ENCODE measurements at places on chromosomes 6 and 20.

DNA sequence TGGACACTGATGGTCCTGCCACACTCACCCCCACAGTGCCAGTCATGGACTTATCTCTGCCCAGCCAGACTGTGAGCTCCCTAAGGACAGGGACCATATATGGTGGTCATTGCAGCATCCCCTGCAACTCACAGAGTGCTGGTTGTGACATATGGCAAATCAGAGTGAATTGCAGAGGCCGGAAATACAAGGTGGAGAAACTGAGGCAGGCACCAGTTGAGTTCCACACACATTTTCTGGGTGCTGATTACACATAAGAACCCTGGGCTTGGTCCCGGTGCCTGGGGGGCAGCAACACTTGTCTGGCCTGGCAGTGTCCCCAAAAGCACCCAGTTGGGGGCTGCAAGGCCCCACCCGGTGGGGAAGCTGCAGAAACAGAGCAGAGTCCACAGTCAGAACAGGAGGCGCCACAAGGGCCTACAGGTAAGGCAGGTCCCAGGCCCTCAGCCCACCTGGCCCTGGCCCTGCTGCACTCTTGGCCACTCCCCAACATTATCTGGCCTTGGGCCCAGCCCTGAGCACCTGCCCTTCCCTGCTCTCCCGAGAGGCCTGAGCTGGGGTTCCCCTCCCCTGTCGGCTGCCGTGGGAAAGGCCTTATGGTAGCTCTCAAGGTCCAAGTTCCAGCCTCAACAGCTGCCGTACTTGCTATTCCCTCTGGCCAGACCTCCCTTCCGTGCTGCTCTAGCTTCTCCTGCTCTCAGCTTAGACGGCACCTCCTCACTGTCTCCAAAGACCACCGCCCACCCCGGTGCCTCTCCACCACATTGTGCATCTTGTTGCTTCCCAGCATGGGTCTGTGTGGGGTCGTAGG is 140.8 kb upstream of the PTPN1 start:
- DNase-seq: no peak

DNA sequence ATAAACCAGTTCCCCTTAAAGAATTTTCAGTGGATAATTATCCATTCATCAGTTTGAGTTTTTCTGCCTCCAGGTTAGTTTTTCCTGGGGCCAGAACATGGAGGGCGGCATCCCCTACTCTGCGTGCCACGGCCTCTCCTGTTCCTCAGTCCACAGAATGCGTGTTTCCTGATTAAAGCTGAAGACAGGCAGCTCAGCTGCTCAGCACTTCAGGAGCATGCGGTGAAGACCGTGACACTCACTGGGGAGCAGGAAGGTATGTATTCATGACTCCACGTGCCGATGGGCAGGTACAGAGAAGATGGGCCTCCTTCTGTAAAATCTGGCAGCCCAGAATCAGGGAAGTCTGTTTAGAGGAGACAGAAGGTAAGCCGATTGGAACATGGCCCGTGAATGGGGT is 2.0 kb upstream of the THBS2 start:
- no peak for DNase-seq

DNA sequence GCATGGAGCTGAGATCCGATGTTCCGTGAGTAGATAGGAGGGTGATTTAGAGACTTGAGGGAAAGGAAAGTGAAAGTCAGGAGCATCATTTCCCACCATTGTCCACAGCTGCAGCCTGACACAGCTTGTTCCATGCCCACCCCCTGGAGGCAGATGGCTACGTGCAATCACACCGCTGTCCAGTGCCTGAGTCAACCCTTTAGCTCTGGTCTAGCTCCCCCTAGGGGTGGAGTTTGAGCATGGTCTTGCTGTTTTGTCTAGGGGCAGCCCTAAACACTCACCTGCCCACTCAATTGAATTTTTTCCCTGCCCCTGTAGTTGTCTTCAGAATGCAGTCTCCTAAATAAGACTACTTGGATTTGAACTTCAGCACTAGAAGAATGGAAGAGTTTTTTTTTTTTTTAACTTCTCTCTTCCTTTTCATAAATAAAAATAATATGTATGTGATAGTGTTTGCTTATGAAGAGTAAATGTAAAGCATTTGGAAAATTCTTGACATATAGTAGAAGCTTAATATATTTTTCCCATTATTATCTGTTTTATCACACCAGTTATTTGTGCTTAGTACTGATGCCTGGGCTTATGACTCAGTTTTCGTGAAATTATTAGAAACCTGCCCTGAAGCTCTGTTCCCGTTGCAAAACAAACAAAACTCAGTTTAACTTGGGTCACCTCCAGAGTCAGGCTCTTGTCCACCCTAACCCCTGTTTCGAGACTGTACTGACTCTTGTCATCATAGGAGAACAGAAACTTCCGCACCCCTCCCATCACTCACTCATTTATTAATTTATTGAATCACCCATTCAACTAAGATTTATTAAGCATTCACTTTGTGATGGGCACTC is 814.8 kb downstream of the MAFB start:
- DNase-seq: peak; percentile 28

GRCh38 chr6:95280686-95281273 is 296.6 kb upstream of the MANEA start:
- peak; percentile 2 for DNase-seq

GRCh38 chr6:24851086-24851485 is 52.4 kb upstream of the ARMH2 start:
- DNase-seq: no peak

DNA sequence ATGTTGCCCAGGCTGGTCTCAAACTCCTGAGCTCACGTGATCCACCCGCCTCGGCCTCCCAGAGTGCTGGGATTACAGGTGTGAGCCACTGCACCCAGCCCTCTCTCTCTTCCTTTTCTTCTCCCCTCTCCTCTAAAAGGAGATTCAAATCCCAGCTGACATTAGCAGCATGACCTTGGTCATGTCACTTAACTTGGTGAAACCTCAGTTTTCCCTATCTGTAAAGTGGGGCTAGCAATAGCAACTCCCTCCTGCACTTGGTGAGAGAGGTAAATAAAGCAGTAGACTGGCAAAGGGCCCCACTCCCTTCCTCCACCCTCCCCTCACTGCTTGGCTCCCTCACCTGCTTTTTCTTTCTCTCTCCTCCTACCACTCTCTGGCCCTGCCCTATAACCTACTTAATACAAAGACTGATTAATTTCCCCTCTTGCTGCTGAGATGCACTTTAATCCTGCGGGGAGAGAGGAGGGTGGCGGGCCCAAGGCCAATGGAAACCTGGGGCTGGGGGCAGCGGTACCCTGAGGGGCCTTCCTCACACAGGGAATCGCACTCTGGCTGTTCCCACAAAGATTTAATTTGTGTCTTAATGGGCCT is 54.2 kb upstream of the ZFAND3 start:
- DNase-seq: no peak

DNA sequence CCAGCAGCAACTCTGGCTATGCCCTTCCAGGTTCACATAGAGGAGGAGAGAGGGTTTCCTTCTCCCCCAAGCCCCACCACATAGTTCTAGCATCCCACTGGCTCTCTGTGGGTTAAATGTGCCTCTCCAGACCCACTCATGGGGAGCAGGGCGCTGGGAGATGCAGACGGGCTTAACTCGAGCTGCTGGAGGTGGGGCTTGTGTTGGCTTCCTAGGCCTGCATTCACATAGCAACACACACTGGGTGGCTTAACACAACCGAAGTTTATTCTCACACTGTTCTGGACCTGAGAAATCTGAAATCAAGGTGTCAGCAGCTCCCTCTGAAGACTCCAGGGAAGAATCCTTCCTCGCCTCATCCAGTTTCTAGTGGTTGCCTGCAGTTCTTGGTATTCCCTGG is 33.6 kb downstream of the SLC2A10 start:
- no peak for DNase-seq

DNA sequence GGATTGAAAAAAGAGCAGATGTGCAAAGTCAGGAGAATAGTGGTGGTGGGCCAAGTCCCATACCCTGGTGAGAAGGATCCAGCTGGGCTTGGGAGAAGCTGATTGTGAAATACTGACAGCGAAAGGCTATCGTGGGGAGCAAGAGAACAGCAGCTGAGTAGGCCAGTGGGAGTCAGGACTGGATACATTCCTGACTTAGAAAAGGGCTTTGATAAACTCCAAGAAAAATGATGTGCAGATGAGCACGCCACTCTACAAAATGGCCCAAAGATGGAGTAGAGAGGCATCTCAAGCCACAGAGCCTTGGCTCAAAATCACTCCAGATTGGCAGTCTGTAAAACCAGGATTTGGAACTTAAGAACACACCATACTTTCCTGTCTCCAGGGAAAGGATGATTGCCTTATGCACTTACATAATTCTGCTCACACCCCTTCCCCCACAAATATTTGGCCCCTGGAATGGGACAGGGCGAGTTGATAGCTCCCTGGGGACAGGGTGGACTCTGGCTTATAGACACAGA is 578.7 kb downstream of the MAFB start:
- DNase-seq: no peak

GRCh38 chr6:141486942-141487341 is 645.8 kb upstream of the GJE1 start:
- DNase-seq: peak; percentile 3

- DNase-seq: no peak
These were observed 18.8 kb upstream of the RGS17 start for GRCh38 chr6:153149891-153150290.

- DNase-seq: no peak
These were observed 165.2 kb upstream of the DEFB112 start for GRCh38 chr6:50214937-50215336.

DNA sequence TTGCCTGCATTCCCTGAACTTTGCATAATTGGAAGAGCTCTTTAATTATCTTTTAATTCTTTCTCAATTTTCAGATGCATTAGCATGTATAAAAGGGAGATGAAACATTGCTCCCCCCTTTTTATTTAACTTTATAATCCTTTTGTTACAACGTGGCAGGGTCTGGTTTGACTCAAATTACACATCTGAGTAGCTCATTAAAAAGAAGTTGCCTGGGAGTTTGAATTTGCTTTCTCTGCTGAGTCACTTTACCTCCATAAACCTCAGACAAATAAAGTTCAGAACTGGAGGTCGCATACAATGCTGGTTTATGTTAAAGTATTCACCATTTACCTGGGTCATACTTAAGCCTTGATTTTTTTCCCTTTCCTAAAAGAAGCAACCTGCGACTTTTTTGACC is 495.2 kb downstream of the PREX1 start:
- no peak for DNase-seq

DNA sequence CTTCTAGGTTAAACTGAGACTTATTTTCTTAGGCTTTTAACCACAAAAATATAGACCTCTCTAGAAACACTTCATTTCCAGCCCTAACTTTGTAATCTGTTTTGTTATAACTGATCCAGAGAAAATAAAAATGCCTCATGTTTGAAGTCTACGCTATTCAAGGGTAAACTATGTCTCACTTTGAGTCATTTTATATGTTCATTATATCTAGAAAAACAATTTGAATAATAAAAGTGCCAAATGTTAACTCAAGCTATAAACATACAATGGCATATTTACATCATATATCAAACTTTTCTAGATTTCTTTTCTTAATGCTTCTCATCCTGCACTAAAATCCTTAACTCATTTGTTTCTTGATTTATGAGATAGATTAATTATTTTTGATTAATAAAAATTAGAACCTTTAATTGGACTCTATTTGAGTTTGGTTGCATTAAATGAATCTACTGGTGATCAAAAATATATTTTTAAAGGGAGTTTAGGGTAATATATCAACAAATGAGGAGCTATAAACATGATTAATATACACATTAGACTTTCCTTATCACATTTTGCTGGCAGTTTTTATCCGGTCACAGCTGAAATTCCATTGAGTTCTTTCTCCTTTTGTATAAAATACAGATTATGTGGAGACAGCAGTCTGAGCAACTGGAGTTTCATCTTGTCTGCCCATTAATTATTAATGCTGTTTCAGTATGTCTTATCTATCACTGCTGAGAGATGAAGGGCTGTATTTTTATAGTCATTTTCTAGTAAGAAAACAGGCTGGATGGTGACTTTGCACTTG is 246.5 kb downstream of the TBX18 start:
- DNase-seq: no peak

DNA sequence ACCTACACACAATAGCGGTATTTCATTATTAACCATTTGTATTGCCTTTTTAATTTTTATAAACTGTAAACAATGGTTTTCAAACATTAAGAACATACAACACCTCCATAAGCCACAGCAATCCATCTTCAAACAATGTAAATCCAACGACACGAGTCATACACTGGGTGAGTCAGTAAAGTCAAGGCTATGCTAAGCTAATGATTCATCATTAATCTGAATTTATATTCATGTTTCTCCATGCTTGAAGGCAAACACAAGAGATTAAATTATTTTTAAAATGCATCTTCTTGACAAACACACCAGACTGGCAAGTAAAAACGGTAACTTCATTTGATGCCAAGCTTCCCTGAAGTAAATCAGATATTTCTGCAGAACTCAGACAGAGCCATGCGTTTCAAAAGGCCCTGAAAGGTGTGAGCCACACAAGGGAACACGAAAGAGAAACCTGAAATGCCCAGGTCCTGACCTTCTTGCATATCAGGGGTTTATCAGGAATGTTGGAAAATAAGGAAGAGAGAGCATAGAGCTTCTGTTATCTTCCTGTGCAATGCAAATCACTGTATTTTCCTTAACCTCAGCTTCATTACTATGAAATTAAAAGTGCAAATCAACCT is 162.5 kb downstream of the ALDH8A1 start:
- no peak for DNase-seq

GRCh38 chr6:120262354-120262753 is 912.8 kb upstream of the MAN1A1 start:
- DNase-seq: no peak

- no peak for DNase-seq
These were observed 38.0 kb downstream of the TGM3 start for GRCh38 chr20:2333821-2334220.

DNA sequence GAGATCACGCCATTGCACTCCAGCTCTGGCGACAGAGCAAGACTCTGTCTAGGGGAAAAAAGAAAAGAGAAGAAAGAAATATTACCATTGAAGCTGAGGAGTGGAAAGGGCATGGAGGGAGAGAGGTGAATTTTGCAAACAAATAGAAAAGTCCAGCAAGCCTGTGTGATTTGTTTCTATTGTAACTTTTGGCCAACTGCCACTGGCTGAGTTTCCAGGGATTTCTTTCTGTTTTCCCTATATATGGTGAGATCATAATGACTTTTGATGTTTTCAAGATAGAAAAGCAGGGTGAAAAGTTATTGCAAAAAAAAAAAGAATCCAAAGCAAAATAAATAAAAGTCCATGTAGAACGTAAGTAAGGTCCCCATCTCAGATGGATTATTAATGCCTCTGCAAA is 184.2 kb upstream of the RALGAPA2 start:
- DNase-seq: no peak

Measured in hematopoietic multipotent progenitor cell treated with erythropoietin and hydrocortisone succinate and interleukin-3 and kit ligand, for 15 days (in vitro differentiated cells).